ENCODE measurements at places on chromosomes 6 and 20.

GRCh38 chr20:6744180-6744579 lies 23.3 kb upstream of the BMP2 start:
- DNase-seq: no peak
- no peak overlapping the region for H3K4me3 ChIP-seq

GRCh38 chr20:32385541-32385940 lies 27.4 kb downstream of the ASXL1 start:
- no peaks in the 10 kb centered on the region for H3K27me3 ChIP-seq
- no peak overlapping the region for H3K4me3 ChIP-seq
- peak overlapping the region; percentile 87 for H3K27ac ChIP-seq

DNA sequence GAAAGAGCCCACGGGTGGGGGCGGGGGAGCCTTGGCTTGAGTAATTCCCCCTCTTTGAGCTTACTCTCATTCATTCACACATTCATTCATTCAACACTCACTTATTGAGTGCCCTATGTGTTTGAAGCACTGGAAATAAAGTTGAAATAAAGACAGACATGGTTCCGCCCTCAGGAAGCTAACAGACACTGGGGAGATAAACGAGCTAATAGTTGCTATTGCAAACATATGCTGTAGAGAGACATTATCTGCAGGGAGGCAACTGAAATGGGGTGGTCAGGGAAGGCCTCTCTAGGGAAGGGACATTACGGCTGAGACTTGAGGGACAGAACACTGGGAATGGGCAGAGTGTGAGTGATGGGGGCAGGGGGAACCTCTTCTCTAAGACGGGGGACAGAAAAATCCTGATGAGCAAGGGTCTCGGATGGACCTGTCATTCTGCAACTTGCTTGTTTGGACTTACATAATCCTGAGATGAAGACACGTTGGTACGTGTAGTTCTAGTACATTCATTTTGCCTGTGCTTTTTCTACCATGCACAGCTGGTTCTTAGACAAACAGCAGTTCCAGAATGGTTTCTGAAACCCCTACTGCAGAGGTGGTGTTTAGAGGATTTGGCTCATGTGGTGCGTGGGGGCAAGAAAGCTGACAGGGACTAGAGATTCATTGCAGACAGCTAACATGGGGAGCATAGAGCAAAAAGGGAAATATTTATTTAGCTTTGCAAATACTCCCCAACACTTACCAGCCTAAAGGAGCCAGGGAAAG lies 71.1 kb upstream of the BLCAP start:
- H3K36me3 ChIP-seq: no peaks in the 10 kb centered on the region
- DNase-seq: no peak
- H3K4me1 ChIP-seq: no peaks in the 10 kb centered on the region
- no peak overlapping the region for H3K4me3 ChIP-seq

GRCh38 chr20:45336530-45337366 lies 11.5 kb downstream of the SDC4 start:
- H3K4me3 ChIP-seq: no peak overlapping the region
- H3K4me1 ChIP-seq: no peaks in the 10 kb centered on the region
- H3K27ac ChIP-seq: peak overlapping the region; percentile 71

- DNase-seq: no peak
- H3K27me3 ChIP-seq: no peaks in the 10 kb centered on the region
- no peak overlapping the region for H3K27ac ChIP-seq
- no peaks in the 10 kb centered on the region for H3K36me3 ChIP-seq
- peaks cover 5% of the 10 kb centered on the region for H3K4me1 ChIP-seq
- H3K4me3 ChIP-seq: no peak overlapping the region
Observed at GRCh38 chr6:35973670-35974222, 50.7 kb downstream of the SLC26A8 start.

DNA sequence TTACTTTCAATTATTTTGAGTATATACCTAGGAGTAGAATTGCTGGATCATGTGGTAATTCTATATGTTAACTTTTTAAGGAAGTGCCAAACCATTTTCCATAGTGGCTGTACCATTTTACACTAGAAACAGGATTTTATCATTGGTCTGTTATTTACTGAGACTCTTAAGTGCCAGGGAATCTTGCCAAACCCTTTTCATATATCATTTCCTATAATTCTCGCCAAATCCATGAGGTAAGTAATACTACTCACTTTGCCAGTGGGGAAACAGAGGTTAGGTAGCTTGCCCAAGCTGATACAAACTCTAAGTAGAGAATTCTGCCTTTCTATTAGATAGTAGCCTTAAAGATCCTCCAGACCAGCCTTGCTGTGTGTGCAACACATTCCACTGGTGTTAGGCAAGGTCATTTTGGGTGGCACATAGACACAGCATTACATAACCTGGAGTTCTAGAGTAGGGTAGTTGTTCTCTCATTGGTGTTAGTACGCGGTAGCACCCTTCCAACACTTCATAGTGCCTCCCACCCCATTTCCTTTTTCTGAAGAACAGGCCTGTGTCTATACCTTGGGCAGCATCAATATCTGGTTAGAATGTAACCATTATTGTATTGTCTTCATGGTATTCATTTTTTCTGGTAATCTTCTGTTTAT lies 65.5 kb downstream of the ARID1B start:
- H3K4me1 ChIP-seq: peaks cover 56% of the 10 kb centered on the region
- no peaks in the 10 kb centered on the region for H3K27me3 ChIP-seq
- H3K36me3 ChIP-seq: peaks cover 5% of the 10 kb centered on the region
- H3K27ac ChIP-seq: no peak overlapping the region

DNA sequence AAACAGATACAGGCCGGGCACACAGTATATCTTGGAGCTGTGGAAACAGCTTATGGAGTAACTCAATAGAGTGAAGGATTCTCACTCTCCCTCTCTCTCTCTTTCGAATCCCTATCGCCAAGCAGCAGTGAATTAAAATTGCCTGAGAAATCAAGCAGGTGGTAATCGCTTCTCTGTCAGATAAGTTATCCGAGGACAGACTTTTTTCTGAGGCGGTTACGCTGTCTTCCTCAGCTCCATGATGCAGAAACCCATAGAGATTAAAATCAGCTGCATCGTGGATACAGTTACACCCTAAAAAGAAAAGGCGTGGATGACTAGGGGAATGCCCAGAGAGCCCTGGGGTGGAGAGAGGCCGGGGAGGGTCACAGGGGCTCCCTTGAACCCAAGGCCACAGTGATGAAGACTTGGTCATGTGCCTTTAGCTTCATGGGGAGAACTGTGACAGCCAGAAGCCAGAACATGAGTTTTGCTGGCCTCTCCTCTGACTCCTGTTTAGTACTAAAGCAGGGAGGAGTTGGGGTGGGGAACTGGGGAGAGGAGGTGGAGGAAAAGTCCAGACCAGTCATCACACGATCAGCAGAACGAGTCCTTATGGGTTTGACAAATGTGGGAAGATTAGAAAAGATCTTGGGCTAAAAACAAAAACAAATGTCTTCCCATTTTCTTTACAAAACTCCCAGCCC lies 138.8 kb upstream of the JARID2 start:
- H3K27ac ChIP-seq: no peak overlapping the region
- no peaks in the 10 kb centered on the region for H3K36me3 ChIP-seq
- H3K4me3 ChIP-seq: no peak overlapping the region
- H3K4me1 ChIP-seq: peaks cover 2% of the 10 kb centered on the region
- peaks cover 5% of the 10 kb centered on the region for H3K27me3 ChIP-seq

GRCh38 chr20:63553251-63553932 lies 567 bp upstream of the FNDC11 start:
- H3K4me1 ChIP-seq: peaks cover 13% of the 10 kb centered on the region
- no peaks in the 10 kb centered on the region for H3K36me3 ChIP-seq
- DNase-seq: peak; percentile 92

GRCh38 chr6:138229072-138229471 lies 10.8 kb upstream of the PBOV1 start:
- peaks cover 72% of the 10 kb centered on the region for H3K27me3 ChIP-seq
- H3K27ac ChIP-seq: no peak overlapping the region
- peaks cover 10% of the 10 kb centered on the region for H3K36me3 ChIP-seq
- no peak overlapping the region for H3K4me3 ChIP-seq
- no peak for DNase-seq

GRCh38 chr20:33148040-33148439 lies 19.9 kb upstream of the BPIFA2 start:
- no peaks in the 10 kb centered on the region for H3K4me1 ChIP-seq
- DNase-seq: no peak
- no peak overlapping the region for H3K27ac ChIP-seq
- no peak overlapping the region for H3K4me3 ChIP-seq
- H3K27me3 ChIP-seq: peaks cover 60% of the 10 kb centered on the region

GRCh38 chr6:113626475-113626874 lies 230.7 kb upstream of the MARCKS start:
- no peaks in the 10 kb centered on the region for H3K27me3 ChIP-seq
- no peak for DNase-seq
- no peak overlapping the region for H3K4me3 ChIP-seq
- no peaks in the 10 kb centered on the region for H3K36me3 ChIP-seq
- peaks cover 29% of the 10 kb centered on the region for H3K4me1 ChIP-seq

DNA sequence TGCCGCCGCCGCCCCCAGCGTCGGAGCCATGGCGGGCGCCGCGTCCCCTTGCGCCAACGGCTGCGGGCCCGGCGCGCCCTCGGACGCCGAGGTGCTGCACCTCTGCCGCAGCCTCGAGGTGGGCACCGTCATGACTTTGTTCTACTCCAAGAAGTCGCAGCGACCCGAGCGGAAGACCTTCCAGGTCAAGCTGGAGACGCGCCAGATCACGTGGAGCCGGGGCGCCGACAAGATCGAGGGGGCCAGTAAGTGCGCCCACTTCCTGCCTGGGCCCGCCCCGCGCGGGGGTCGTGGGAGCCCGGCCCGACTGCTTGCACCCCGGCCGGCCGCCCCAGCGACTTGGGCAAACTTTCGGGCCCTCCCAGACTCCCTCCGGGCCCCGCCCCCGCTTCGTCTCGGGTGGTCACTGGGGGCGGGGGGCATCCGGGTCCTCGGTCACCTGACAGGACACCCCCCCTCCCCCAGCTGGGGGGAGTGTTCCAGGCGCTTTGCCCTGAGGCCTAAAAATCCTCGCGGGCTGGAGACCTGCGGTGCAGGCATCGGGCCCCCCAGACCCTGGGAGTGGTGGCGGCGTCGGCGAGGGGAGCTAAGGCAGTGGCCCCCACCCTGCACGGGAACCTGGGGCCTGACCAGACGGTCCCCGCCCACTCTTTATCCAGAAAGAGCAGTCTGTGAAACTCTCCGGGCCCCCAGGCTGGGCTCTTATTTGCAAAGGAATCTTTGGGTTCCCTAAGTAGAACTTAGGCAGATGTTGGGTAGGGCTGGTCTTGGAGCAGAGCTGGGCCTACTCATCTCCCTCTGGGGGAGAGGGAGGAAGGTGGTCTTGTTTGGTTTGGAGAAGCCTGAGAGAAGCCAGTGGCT lies 501 bp downstream of the PLCG1 start:
- peak overlapping the region; percentile 98 for H3K4me3 ChIP-seq
- peaks cover 67% of the 10 kb centered on the region for H3K4me1 ChIP-seq
- no peaks in the 10 kb centered on the region for H3K27me3 ChIP-seq
- H3K36me3 ChIP-seq: peaks cover 10% of the 10 kb centered on the region
- peak overlapping the region; percentile 96 for H3K27ac ChIP-seq
- DNase-seq: peak; percentile 66

DNA sequence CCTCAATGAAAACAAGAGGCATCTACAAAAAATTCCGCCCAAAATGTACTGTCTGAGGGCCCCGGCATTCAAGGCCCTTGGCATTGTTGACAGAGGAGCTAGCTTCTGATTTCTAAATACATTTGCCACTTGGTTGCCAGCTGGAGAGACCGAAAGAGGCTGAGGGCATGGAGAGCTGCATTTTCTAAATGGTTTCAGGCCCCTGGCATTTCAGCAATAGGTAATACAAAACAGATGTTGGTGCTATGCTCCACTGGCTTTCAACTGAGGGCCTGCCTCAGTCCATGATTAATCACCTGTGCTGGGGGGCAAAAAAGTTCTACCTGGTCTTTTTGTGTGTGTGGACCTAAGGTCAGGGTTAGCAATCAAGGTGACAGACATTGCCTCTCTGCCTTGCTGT lies 79.5 kb upstream of the ISM1 start:
- H3K36me3 ChIP-seq: no peaks in the 10 kb centered on the region
- DNase-seq: no peak
- H3K4me3 ChIP-seq: no peak overlapping the region
- H3K27me3 ChIP-seq: peaks cover 36% of the 10 kb centered on the region
- peaks cover 8% of the 10 kb centered on the region for H3K4me1 ChIP-seq

DNA sequence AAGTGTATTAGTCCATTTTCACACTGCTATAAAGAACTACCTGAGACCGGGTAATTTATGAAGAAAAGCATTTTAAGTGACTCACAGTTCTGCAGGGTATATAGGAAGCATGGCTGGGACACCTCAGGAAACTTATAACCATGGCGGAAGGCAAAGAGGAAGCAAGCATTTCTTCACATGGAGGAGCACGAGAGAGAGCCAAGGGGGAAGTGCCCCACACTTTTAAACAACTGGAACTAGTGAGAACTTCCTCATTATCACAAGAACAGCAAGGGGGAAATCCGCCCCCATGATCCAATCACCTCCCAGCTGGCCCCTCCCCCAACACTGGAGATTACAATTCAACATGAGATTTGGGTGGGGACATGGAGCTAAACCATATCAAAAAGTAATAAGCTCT lies 28.3 kb upstream of the B3GAT2 start:
- no peaks in the 10 kb centered on the region for H3K4me1 ChIP-seq
- H3K36me3 ChIP-seq: no peaks in the 10 kb centered on the region
- DNase-seq: no peak
- no peak overlapping the region for H3K4me3 ChIP-seq

- no peak for DNase-seq
- no peak overlapping the region for H3K4me3 ChIP-seq
- H3K27ac ChIP-seq: no peak overlapping the region
- no peaks in the 10 kb centered on the region for H3K27me3 ChIP-seq
- peaks cover 11% of the 10 kb centered on the region for H3K4me1 ChIP-seq
Observed at GRCh38 chr6:20217324-20217855, 5.1 kb upstream of the MBOAT1 start.

DNA sequence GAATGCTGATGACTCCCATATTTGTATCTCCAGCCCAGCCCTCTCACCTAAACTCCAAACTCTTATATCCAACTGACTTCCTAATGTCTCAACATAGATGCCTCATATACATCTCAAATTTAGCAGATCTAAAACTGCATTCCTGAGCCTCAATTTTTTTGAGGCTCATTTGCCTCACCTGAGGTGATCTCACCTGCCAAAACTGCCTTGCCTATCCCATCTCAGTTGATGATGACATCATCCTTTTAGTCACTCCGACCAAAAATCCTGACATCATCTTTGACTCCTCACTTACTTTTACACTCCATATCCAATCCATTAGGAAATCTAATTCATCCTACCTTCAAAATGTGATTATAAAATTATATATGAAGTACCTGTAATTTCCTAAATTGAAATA lies 25.6 kb upstream of the SLPI start:
- peaks cover 85% of the 10 kb centered on the region for H3K27me3 ChIP-seq
- H3K36me3 ChIP-seq: peaks cover 7% of the 10 kb centered on the region
- no peak overlapping the region for H3K27ac ChIP-seq
- H3K4me1 ChIP-seq: peaks cover 2% of the 10 kb centered on the region

GRCh38 chr20:6726761-6727160 lies 40.7 kb upstream of the BMP2 start:
- H3K4me1 ChIP-seq: no peaks in the 10 kb centered on the region
- no peaks in the 10 kb centered on the region for H3K27me3 ChIP-seq
- no peak overlapping the region for H3K27ac ChIP-seq

- no peak for DNase-seq
- no peak overlapping the region for H3K4me3 ChIP-seq
- H3K27ac ChIP-seq: peak overlapping the region; percentile 6
- H3K4me1 ChIP-seq: peaks cover 28% of the 10 kb centered on the region
Observed at GRCh38 chr6:5827056-5827904, 179.4 kb downstream of the NRN1 start.

- H3K4me1 ChIP-seq: no peaks in the 10 kb centered on the region
- H3K4me3 ChIP-seq: no peak overlapping the region
- H3K27ac ChIP-seq: no peak overlapping the region
Observed at GRCh38 chr6:153045271-153045670, 42.8 kb upstream of the MTRF1L start.

GRCh38 chr20:3927486-3928291 lies 38.5 kb downstream of the PANK2 start:
- no peaks in the 10 kb centered on the region for H3K27me3 ChIP-seq
- no peak for DNase-seq
- H3K36me3 ChIP-seq: peaks cover 1% of the 10 kb centered on the region

Measured in T-helper 17 cell (primary cell).